Spleen (tissue), 13 donors: ENCODE measurements at places on chromosomes 16 and 17. TPM values are rescaled to one million over a fixed set of nuclear protein-coding genes. Genes with fewer than 3 reads are reported as not detected.
A peak's percentile ranks its signal among the peaks of the same experiment; 100 is the strongest.

SMPD3 gene
- 0.86 TPM for polyA plus RNA-seq

SEZ6 gene
- not detected for polyA plus RNA-seq

DNA sequence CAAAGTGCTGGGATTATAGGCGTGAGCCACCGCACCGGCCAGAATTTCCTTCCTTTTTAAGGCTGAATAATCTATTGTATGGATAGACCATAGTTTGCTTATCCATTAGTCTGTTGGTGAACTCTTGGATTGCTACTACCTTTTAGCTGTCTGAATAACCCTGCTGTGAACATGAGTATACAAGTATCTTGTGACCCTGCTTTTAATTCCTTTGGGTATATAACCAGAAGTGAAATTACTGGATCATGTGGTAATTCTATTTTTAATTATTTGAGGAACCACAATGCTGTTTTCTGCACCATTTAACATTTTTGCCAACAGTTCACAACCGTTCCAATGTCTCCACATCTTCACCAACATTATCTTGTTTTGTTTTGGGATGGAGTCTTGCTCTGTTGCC, 4.6 kb upstream of the OTOA start:
- peaks cover 15% of the 10 kb centered on the region for H3K36me3 ChIP-seq
- peak overlapping the region; percentile 89 for H3K27ac ChIP-seq
- DNase-seq = no peak
- peaks cover 82% of the 10 kb centered on the region for H3K4me1 ChIP-seq
- no peaks in the 10 kb centered on the region for H3K27me3 ChIP-seq

GRCh38 chr17:19645734-19646201, 2.8 kb upstream of the ALDH3A2 start:
- H3K27me3 ChIP-seq = no peaks in the 10 kb centered on the region
- peak overlapping the region; percentile 90 for H3K27ac ChIP-seq

TPPP3 gene
- 11.4 TPM for polyA plus RNA-seq

DNA sequence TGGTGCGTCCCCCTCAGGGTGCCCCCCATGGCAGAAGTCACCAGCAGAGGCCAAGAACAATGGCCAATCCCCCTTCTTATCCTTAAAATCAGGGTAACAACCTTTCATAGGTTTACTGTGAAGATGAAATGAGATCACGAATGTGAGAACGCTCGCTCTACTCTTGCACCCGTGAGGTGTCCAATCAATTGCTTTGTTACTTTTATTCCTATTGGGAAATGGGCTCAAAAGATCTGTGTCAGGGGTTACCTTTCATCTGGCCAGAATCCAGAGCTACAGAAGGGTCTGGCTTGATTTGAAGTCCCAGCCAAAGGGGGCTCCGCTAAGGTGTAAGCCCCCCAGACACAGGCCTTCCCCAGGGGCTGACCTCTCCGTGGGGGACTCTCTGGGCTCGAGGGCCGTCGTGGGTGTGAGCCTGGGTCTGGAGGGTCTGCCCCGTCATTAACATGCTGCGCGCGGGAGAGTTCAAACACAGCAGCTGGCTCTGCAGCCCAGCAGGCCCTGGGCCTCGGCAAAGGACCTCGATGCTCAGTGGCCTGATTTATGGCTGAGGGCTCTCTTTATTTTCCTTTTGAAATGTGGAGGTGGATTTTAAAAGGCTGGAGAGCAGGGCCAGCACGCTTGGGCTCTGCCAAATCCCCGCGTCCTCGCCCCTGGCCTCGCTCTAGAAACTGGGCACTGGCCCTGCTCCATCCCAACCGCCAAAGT, 10.4 kb downstream of the ABR start:
- H3K27me3 ChIP-seq = no peaks in the 10 kb centered on the region
- H3K27ac ChIP-seq = no peak overlapping the region
- no peak overlapping the region for H3K4me3 ChIP-seq
- no peak for DNase-seq
- H3K4me1 ChIP-seq = peaks cover 28% of the 10 kb centered on the region

KRTAP9-8 gene
- not detected for polyA plus RNA-seq

GRCh38 chr17:80835816-80836657, 155.6 kb upstream of the CHMP6 start:
- H3K4me3 ChIP-seq = no peak overlapping the region
- no peaks in the 10 kb centered on the region for H3K27me3 ChIP-seq
- DNase-seq = peak; percentile 80
- no peak overlapping the region for H3K27ac ChIP-seq

DNA sequence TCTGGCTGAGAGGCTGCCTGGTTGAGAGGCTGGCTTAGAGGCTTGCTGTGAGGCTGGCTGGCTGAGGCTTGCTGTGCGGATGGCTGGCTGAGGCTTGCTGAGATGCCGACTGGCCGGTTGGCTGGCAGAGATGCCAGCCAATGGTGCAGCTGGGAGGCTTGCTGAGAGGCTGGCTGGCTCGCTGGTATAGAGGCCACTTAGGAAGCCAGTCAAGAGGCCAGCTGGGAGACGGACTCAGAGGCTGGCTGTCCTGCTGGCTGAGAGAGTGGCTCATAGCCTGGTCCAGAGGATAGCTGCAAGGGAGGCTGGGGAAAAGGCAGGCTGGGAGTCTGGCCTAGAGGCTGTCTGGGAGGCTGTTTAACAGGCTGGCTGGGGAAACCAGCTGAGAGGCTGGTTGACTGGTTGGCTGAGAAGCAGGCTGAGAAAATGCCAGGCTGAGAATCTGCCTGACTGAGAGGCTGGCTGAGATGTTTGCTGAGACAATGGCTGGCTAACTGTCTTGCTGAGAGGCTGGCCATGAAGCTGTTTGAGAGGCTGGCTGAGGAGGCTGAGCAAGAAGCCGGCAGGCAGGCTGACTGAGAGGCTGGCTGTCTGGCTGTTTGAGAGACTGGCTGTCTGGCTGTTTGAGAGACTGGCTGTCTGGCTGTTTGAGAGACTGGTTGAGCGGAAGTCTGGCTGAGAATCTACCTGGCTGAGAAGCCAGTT, 37.5 kb upstream of the ACSM2B start:
- no peak overlapping the region for H3K4me3 ChIP-seq
- H3K27ac ChIP-seq = no peak overlapping the region
- no peak for DNase-seq
- H3K4me1 ChIP-seq = no peaks in the 10 kb centered on the region
- no peaks in the 10 kb centered on the region for H3K36me3 ChIP-seq
- peaks cover 28% of the 10 kb centered on the region for H3K27me3 ChIP-seq

DNA sequence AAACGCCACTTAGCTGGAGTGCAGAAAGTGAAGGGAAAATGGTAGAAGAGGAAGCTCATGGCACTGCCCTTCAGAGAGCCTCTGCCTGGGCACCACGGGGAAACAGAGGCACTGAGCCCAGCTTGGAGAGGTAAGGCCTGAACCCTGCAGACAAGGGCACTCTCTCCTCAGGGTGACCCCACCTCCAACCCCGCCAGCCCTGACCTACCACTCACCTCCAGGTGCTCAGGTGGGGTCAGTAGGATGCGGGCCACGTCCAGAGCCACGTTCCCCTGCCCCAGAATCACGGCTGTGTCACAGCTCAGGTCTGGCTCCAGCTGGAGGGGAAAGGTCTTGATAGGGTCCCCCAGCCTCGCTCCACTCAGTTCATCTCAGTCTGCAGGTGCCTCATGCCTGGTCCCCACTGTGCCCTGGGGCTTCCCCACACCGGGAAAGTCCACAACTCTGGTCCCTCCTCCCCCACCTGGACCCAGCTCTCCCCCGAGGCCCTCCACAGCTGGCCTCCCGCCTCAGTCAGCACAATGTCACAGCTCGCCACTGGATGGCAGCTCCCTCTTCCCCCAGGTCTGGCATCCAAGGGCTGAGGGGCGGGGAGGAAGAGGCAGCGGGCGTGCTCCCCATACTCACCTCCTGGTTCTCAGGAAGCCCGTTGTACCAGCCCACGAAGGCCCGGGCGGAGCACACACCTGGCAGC, 6.0 kb upstream of the GRIN2C start:
- H3K4me1 ChIP-seq = peaks cover 36% of the 10 kb centered on the region
- DNase-seq = peak; percentile 69
- peaks cover 27% of the 10 kb centered on the region for H3K36me3 ChIP-seq
- no peak overlapping the region for H3K27ac ChIP-seq

GRCh38 chr16:58098207-58099096, 30.7 kb downstream of the CFAP20 start:
- H3K4me1 ChIP-seq = no peaks in the 10 kb centered on the region
- no peaks in the 10 kb centered on the region for H3K36me3 ChIP-seq
- DNase-seq = no peak
- H3K27me3 ChIP-seq = no peaks in the 10 kb centered on the region
- H3K27ac ChIP-seq = no peak overlapping the region
- no peak overlapping the region for H3K4me3 ChIP-seq

- H3K4me1 ChIP-seq = no peaks in the 10 kb centered on the region
- no peak overlapping the region for H3K4me3 ChIP-seq
- H3K36me3 ChIP-seq = no peaks in the 10 kb centered on the region
- DNase-seq = no peak
- H3K27me3 ChIP-seq = no peaks in the 10 kb centered on the region
Observed at GRCh38 chr16:6827931-6828330, 504.7 kb upstream of the RBFOX1 start.

- H3K36me3 ChIP-seq = no peaks in the 10 kb centered on the region
- H3K4me1 ChIP-seq = no peaks in the 10 kb centered on the region
- H3K27ac ChIP-seq = no peak overlapping the region
Observed at GRCh38 chr17:8649157-8650118, 18.9 kb upstream of the MYH10 start.

GRCh38 chr17:43753493-43754129, 5.0 kb downstream of the SOST start:
- no peak for DNase-seq
- H3K27me3 ChIP-seq = no peaks in the 10 kb centered on the region
- H3K27ac ChIP-seq = no peak overlapping the region
- no peak overlapping the region for H3K4me3 ChIP-seq
- no peaks in the 10 kb centered on the region for H3K36me3 ChIP-seq

GRCh38 chr17:9238340-9239245, 217.3 kb downstream of the NTN1 start:
- peak; percentile 69 for DNase-seq
- peaks cover 29% of the 10 kb centered on the region for H3K4me1 ChIP-seq
- no peak overlapping the region for H3K4me3 ChIP-seq
- H3K27ac ChIP-seq = no peak overlapping the region
- peaks cover 5% of the 10 kb centered on the region for H3K27me3 ChIP-seq

DNA sequence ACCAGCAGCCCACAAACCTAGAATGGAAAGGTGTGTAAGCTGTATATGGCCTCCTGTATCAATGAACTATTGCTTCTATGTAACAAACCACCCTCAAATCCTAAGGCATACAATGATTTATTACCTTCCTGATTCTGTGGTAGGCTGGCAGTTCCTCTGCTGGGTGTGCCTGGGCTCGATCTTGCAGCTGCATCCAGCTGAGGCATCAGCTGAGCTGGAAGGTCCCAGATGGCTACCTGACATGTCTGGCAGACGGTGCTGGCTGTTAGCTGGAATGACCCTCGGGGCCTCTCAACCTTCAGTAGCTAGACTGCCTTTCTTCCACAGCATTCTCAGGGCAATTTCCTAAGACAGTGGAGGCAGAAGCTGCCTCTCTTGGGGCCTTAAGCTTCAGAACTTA, 152.7 kb downstream of the RAB11FIP4 start:
- no peak overlapping the region for H3K4me3 ChIP-seq
- no peak overlapping the region for H3K27ac ChIP-seq
- H3K27me3 ChIP-seq = no peaks in the 10 kb centered on the region
- peaks cover 5% of the 10 kb centered on the region for H3K4me1 ChIP-seq
- peak; percentile 45 for DNase-seq

- no peak overlapping the region for H3K27ac ChIP-seq
- H3K4me3 ChIP-seq = no peak overlapping the region
- no peaks in the 10 kb centered on the region for H3K27me3 ChIP-seq
- H3K4me1 ChIP-seq = no peaks in the 10 kb centered on the region
Observed at GRCh38 chr16:13269905-13270528, 368.6 kb downstream of the SHISA9 start.

DNA sequence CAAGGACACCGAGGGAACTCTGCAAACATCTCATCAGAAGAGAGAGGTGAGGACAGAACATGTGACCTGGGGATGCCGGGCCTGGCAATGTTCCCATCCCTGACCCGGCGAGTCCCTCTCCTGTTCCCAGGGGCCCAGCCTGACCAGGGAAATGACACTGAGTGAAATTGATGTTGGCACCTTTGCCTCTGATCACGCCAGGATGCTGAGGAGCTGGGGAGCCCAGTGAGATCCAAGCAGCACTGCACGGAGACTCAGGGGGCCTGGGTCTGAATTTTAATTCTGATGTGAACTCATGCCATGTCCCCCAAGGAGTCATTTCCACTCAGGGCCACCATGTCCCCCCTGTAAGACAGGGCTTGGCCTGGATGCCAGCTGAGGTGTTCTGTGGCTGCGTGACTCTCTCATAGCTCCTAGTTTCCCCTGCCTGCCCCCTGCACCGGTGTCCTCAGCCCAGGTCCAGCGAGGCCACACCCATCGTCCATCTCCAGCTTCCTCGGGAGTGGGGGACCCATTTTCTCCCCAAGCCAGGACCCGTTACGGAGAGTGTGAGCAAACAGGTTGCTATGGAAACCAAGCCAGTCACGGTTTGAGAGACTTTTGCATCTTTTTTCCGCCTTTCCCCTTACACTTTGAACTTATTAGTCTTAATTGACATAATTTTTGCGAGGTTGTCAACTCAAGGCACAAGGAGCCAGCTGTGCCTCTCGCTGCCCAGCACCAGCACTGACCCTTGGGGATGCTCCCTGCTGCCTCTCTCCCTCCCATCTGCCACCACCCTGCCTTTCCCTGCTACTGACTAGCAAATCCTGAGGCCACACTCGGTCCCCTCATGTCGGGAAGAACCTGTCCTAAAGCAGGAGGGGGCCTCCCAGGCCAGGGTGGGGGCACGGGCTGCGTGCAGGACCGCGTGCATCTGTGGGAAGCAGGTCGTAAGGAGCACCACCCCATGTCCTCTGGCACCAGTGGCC, 150.0 kb downstream of the SDK2 start:
- H3K27me3 ChIP-seq = no peaks in the 10 kb centered on the region
- H3K27ac ChIP-seq = no peak overlapping the region
- H3K36me3 ChIP-seq = peaks cover 2% of the 10 kb centered on the region
- DNase-seq = peak; percentile 56
- no peak overlapping the region for H3K4me3 ChIP-seq

CD300LB gene
- polyA plus RNA-seq = 0.47 TPM

- H3K4me3 ChIP-seq = peak overlapping the region; percentile 81
- peaks cover 69% of the 10 kb centered on the region for H3K4me1 ChIP-seq
- DNase-seq = peak; percentile 85
- peak overlapping the region; percentile 97 for H3K27ac ChIP-seq
- H3K27me3 ChIP-seq = no peaks in the 10 kb centered on the region
- H3K36me3 ChIP-seq = peaks cover 9% of the 10 kb centered on the region
Observed at GRCh38 chr17:65057531-65058090, 1.1 kb upstream of the GNA13 start.

CCL18 gene
- polyA plus RNA-seq = 109 TPM

HAS3 gene
- polyA plus RNA-seq = 0.68 TPM

CDC6 gene
- 1.2 TPM for polyA plus RNA-seq
